Activated effector memory CD4-positive, alpha-beta T cell treated with Interleukin-2 at 50 U/mL for 16 hours (primary cell): ENCODE measurements at places on chromosomes 4 and X.
A peak's percentile ranks its signal among the peaks of the same experiment; 100 is the strongest.

DNA sequence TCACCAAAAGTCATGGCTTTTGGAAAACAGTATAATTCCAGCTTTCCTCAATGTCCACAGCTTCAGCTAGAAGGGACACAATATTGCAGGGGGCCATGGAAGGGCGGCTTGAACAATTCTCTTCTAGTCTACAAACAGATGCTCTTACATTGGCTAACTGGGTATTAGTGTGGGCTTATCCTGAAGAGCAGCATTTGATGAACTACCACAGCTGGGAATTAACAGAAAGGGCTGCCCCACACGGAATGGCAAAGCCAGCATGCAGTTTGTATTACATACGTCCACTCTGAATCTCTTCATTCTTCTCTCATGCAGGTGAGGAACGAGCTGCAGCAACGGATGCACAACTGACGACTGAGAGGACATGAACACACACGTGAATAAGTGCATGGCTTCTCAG is 13.0 kb upstream of the PDCL2 start:
- no peak for DNase-seq

- peak; percentile 35 for DNase-seq
Observed at GRCh38 chr4:121696170-121696580, 605 bp downstream of the ANXA5 start.

GRCh38 chr4:47876310-47876709 is 38.1 kb downstream of the NFXL1 start:
- no peak for DNase-seq

- DNase-seq, result no peak
Observed at GRCh38 chr4:141220271-141220670, 424 bp upstream of the ZNF330 start.

GRCh38 chr4:141933978-141934377 is 297.6 kb downstream of the IL15 start:
- no peak for DNase-seq

- DNase-seq, result no peak
Observed at GRCh38 chr4:98946359-98946758, 17.4 kb upstream of the EIF4E start.

DNA sequence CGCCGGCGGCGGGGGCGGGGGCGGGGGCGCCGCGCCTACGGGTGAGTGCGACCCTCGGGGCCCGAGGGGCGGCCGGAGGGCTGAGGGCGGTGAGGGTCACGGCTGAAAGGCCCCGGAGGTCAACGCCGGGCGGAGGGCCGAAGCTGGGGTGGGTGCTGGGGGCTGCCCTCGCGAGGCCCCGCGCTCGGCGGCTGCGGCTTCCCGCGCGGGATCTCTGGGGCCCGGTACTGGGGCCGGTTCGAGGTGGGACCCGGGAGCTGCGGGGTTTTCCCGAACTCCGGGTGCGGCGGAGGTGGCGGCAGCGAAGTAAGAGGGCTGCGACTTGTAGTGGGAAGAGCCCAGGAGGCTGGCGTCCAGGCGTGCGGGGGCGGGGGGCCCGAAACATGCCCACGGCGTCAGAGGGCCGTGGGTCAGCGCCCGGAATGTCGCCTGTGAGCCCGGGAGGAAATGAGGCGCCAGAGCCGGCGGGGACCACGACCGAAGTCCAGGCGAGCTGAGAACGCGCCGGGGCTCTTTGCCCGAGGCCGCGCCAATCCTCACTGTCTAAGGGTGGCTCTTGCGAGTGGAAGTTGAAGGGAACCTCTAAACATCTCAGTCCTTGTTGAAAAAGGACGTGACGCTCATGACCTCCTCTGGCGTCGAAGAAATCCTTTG is 407 bp downstream of the IL13RA1 start:
- DNase-seq, result no peak

DNA sequence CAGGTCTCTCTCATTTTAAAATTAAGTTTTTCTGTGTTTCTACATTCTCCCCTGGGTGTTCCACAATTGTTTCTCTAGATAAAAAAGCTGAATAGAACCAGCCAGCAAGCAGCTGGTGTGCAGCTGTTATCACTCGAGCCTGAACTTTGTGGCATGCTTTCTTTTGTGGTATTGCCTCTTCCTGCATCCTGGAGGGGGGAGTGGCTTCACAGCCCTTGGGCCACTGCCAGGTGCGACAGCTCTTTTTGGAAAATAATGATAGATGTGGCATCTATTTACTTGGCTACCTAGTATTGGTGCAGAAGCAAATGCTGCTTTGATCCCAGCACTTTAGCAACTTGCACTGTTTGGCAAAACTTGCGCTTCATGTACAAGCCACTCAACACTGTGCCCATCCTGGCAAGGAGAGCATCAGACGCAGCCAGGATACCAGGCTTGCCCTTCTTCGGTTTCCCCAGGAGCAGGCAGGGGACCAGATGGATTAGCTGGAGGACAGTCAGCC is 69.4 kb downstream of the HMGB2 start:
- DNase-seq, result peak; percentile 21

DNA sequence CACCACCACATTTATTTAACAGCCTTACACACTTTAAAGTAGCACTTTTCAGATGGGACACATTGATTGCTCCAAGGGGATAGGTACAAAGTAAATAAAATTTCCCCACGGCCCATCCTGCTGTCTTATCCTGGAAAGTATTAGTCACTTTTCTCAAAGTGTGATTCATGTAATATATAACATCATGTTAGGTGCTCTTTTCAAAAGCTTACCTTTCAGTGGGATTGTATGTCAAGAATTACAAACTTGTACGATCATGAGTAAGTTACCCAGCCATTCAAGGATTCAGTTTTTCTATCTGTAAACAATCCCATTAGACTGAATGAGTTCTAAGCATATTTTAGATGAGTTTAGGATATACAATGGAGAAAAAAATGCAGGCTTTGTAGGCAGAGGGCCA is 876.6 kb upstream of the GRID2 start:
- no peak for DNase-seq

- no peak for DNase-seq
Observed at GRCh38 chrX:9758021-9758638, 7.5 kb downstream of the GPR143 start.

- DNase-seq, result no peak
Observed at GRCh38 chr4:72449705-72450104, 119.3 kb downstream of the ADAMTS3 start.

DNA sequence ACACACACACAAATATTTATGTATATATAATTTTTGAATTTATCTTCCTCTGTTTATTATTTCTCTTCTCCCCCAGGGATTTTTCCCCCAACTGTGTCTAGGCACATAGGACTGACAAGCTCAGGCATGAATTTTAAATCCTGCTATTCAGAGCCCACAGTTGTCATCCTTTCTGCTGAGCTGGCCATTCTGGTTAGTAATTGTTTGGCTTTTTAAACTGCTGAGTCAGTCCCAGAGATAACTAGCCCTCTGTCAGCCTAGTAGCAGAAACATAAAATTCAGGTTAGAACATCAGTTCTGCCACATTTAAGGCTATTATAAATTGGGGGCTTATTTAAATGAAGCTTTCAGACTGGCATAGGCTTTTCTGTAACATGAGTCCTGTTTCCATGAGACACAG is 151.7 kb upstream of the MAOA start:
- DNase-seq, result no peak

- no peak for DNase-seq
Observed at GRCh38 chr4:22661443-22661842, 31.3 kb upstream of the GBA3 start.

GRCh38 chrX:63809173-63809572 is 24.2 kb upstream of the ARHGEF9 start:
- DNase-seq, result no peak

- no peak for DNase-seq
Observed at GRCh38 chrX:124679199-124679598, 332.8 kb downstream of the SH2D1A start.

GRCh38 chr4:138107023-138107422 is 135.1 kb downstream of the SLC7A11 start:
- no peak for DNase-seq

- no peak for DNase-seq
Observed at GRCh38 chr4:139971111-139971510, 182.9 kb downstream of the MAML3 start.

DNA sequence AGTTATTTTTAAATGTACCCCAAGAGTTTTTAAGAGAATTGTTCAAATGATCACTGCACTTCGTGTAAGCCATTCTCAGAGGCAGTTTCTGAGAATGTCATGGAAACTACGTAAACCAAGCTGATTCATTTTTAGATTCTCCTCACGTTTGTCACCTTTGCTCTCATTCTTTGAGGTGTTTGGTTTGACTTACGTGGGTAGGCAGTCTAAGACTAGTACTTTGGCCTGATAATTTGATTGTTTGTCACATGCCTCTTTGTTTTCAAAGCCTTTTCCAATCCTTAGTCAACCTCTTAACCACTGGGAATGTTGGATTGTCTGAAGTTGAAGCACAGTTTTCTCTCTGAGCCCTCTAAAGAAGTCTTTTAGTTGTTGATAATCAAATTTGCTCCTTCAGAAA is 10.5 kb downstream of the SEPTIN11 start:
- DNase-seq, result no peak

DNA sequence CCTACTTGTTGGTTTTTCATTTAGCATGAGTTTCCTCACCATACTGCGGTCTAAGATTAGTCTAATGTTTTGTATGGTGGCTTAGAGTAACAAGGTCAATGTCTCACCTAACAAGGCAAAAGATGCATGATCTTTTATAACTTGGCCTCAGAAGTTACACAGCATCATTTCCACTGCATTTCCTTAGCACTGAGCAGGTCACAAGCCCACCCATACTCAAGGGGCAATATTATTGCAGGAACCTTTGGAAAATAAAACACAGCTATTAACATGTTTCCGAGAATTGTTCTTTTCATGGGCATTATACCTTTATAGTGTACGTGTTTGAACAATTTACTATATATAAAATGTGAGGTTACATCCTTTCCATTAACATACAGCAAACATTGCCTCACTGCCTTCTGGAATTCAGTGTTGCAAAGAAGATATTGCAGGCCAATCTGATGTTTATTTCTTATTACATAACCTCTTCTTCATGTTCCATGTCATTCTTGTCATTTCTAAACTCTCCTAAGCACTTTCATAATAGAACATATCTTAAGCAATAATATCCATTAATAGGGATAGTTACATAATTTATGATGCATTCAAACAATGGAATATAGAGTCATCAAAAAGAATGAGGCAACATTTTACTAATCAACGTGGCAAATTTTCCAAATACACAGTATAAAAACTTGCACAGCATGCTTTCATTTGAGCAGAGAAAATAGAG is 153.8 kb downstream of the AREG start:
- DNase-seq, result no peak

DNA sequence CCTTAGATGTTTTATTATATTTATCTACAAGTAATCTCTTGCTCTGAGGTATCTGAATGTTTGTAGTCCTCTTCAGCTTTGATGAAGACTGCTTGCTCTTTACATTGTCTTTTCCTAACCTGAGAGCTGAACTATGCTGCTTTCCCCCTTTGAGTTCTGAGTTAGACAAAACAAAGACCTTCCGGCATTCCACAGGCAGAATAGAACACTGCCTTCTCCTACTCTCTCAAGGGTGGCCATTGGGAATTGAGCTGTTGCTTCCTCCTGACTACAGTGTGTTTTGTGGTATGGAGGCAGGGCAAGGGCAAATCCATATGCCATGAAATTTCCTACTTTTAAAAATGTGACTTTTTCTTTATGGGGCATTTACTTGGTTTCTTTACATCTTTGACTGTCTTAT is 841.0 kb downstream of the FAM133A start:
- DNase-seq, result no peak

DNA sequence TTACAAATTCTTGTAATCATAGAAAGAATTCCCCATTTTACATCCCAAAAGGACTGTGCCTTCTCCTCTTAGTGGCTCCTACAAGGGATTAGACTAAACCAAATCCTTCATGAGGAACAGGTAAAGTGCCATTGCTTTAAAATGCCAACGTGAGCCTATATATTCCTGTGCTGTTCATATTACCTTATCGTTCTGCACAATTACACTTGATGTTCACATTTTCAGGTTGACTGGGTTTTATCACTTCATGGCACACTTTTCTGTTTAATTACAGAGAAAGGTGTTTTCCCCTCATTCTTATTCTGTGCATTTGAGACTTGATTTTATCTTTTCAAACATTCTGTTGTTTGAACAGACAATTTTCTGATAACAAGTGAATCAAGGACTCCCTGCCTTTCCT is 645.6 kb upstream of the FTHL17 start:
- no peak for DNase-seq

DNA sequence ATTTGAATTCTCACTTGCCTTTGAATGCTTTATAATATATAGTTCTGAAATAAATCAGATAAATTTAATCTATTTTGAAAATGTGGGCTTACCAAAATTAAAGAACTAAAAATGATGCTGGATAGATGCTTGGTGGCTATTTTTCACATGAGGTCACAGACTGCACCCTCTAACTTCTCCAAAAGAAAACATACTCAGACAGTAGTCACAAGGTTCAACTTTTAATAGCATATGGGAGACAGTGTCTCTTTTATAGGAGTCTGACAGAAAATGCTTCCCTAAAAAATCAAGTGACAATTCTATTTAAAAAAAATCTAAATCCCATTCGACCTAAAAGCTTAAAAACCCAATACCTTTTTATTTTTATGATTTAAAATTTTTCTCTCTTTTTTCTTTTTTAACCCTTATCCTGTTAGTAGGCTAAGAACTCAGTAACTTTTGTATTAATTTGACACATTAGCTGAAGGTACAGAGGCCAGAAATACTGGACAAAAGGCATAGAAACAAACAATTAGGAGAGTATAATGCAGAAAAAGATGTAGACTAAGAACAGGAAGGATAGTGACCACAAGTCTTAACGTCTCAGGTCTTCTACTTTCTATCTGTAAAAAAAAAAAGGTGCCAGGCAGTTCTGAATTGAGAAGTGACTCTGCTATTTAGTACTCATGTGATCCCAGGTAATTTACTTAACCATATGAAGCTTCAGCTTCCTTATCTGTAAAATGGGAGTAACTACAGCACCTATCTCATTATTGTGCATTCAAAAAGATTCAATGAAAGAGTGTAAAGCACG is 7.6 kb downstream of the TIGD4 start:
- no peak for DNase-seq

- DNase-seq, result no peak
Observed at GRCh38 chr4:149999485-150000074, 78.7 kb upstream of the DCLK2 start.

DNA sequence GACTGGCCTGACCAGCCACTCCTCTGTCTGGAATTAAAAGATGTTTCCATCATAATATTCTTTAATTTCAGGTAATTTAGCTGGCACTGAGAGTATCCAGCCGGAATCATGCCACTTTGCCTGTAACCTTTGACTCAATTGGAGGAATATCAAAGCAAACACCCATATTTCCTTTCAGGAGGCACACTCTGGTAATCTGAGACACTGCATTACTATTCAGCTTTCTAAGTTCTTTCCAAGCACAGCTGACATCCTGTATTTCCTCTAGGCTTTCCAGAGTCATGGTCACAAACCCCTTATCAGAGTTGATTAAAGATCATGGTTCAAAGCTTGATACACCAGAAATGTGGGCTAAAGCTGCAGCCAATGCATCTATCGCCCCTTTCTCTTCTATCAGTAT is 29.3 kb downstream of the INTS12 start:
- no peak for DNase-seq

GRCh38 chr4:79689740-79690139 is 281.7 kb upstream of the GK2 start:
- no peak for DNase-seq
